Neuronal stem cell (in vitro differentiated cells): ENCODE measurements at places on chromosomes 7 and 10.

DNA sequence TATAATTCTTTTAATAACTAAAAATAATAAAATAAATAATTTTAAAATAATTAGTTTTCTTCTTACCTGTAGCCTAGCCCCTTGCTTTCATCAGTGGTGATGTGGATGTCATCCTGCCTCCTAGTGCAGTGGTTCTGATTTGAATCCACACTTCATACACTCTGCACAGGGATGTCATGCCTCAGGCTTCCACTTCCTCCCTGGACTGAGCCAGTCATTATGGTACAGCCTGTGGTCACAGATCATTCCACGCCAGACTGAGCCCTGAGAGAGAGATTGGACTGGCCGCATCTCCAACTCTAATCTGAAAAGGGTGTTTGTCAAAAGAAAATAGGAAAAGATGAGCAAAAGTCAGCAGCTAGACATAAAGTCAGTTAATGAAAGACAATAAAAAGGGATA, 436.2 kb upstream of the IGFBP3 start:
- no peaks in the 10 kb centered on the region for H3K4me1 ChIP-seq
- H3K4me3 ChIP-seq: no peak overlapping the region
- H3K36me3 ChIP-seq: no peaks in the 10 kb centered on the region
- no peaks in the 10 kb centered on the region for H3K27me3 ChIP-seq
- no peak overlapping the region for H3K27ac ChIP-seq

- DNase-seq: no peak
- H3K36me3 ChIP-seq: no peaks in the 10 kb centered on the region
- no peak overlapping the region for H3K27ac ChIP-seq
- H3K27me3 ChIP-seq: no peaks in the 10 kb centered on the region
- H3K4me3 ChIP-seq: no peak overlapping the region
Measured at GRCh38 chr10:46091080-46091827, 45.2 kb upstream of the MSMB start.

DNA sequence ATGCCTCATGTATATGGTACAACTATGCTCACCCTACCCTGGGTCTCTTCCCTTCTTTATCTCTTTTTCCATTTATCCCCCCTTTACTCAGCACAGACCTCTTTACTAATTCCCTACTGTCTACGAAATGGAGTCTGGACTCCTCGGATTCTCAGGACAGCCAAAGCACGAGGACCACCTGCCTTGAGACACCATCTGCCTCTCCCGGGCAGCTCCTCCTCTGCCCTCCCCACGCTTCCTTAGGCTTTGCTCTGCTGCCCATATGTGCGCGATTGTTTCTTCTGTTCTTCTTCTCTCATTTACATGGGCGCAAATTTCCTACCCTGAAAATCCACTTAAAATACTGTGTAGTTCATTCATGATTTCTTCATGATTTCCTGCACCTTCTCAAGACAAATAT, 62.7 kb upstream of the STK17A start:
- H3K27me3 ChIP-seq: no peaks in the 10 kb centered on the region
- no peaks in the 10 kb centered on the region for H3K4me1 ChIP-seq
- no peaks in the 10 kb centered on the region for H3K36me3 ChIP-seq
- no peak for DNase-seq

- H3K4me3 ChIP-seq: no peak overlapping the region
- no peaks in the 10 kb centered on the region for H3K27me3 ChIP-seq
- no peaks in the 10 kb centered on the region for H3K4me1 ChIP-seq
- no peak for DNase-seq
Measured at GRCh38 chr10:53045315-53045714, 272.7 kb upstream of the MBL2 start.

GRCh38 chr7:139725858-139726484, 51.8 kb downstream of the HIPK2 start:
- no peak overlapping the region for H3K4me3 ChIP-seq
- H3K27me3 ChIP-seq: no peaks in the 10 kb centered on the region
- no peaks in the 10 kb centered on the region for H3K4me1 ChIP-seq
- no peak for DNase-seq

DNA sequence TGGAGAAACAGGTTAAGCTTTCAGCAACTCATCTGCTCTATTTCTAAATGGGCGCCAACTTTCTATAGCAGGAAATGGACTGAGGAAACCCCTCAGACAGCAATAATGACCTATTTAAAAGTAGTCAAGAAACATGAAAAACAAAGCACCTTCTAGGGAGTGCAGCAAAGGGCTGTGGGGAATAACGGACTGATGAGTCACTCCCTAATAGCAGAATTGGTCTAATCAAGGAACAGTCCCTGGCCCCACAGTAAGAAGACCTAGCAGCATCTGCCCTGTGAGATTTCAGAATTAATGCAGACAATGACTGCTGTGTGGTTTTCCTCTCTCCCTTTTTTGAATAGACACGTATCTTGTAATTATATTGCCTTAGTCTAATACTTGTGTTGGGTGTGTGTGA, 602.9 kb downstream of the IPMK start:
- DNase-seq: no peak
- H3K4me1 ChIP-seq: no peaks in the 10 kb centered on the region
- H3K27me3 ChIP-seq: no peaks in the 10 kb centered on the region

- H3K4me3 ChIP-seq: no peak overlapping the region
- no peaks in the 10 kb centered on the region for H3K4me1 ChIP-seq
- H3K36me3 ChIP-seq: no peaks in the 10 kb centered on the region
- DNase-seq: no peak
- H3K27me3 ChIP-seq: no peaks in the 10 kb centered on the region
Measured at GRCh38 chr10:113540845-113541548, 11.9 kb upstream of the HABP2 start.

DNA sequence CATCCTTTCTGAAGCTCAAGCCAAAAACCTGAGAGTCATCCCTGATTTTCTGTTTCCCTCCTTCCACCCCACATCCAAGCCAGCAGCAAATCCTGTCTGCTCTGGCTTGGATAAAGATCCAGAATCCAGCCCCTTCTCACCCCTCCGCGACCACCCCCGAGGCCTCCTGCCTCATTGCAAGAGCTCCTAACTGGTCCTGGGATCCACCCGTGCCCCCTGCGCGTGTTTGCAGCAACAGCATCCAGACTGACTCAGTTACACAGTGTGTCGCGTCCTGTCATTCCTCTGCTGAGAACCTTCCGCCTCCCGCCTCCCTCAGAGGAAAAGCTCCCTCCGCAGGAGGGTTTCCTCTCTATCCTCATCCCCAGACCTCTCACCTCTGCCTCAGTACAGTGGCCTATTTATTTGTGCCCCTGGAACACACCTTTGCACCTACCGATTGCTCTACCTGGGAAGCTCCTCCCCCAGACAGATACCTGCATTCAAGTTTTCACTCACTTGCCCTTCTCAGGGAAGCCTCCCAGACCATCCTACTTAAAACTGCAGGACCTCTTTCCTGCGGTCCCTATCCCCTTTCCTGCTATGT, 21.6 kb upstream of the GRID1 start:
- no peak overlapping the region for H3K4me3 ChIP-seq
- DNase-seq: no peak
- H3K27ac ChIP-seq: no peak overlapping the region
- H3K27me3 ChIP-seq: peaks cover 6% of the 10 kb centered on the region
- H3K4me1 ChIP-seq: peaks cover 8% of the 10 kb centered on the region

GRCh38 chr10:130430291-130430690, 294.1 kb downstream of the GLRX3 start:
- no peaks in the 10 kb centered on the region for H3K36me3 ChIP-seq
- no peak overlapping the region for H3K4me3 ChIP-seq
- no peak overlapping the region for H3K27ac ChIP-seq
- no peak for DNase-seq
- H3K4me1 ChIP-seq: no peaks in the 10 kb centered on the region

DNA sequence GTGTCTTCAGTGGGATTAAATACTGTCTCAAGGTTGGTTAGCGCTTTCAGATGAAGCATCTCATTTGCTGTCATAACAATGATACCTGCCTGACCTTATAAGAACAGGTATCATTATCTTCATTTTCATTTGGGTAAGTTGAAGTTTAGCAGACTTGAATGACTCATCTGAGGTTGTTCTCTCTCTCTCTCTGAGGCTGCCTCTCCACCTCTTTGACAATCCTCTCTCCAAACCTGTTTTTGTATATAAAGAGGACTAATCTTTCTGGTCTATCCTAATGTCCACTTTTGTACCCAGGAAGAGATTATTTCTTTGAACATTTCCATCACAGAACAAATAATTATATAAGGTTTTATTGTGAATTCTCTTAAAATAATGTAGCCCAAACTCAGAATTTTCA, 291.4 kb downstream of the KLF6 start:
- H3K27me3 ChIP-seq: no peaks in the 10 kb centered on the region
- H3K36me3 ChIP-seq: no peaks in the 10 kb centered on the region
- no peak overlapping the region for H3K4me3 ChIP-seq
- peaks cover 9% of the 10 kb centered on the region for H3K4me1 ChIP-seq
- H3K27ac ChIP-seq: no peak overlapping the region

GRCh38 chr10:96700374-96701099, 19.8 kb downstream of the PIK3AP1 start:
- no peak overlapping the region for H3K27ac ChIP-seq
- H3K27me3 ChIP-seq: peaks cover 5% of the 10 kb centered on the region
- no peaks in the 10 kb centered on the region for H3K4me1 ChIP-seq
- H3K4me3 ChIP-seq: no peak overlapping the region

GRCh38 chr10:110389255-110389654, 84.5 kb upstream of the SMNDC1 start:
- no peaks in the 10 kb centered on the region for H3K27me3 ChIP-seq
- no peak overlapping the region for H3K27ac ChIP-seq
- H3K36me3 ChIP-seq: no peaks in the 10 kb centered on the region
- no peak for DNase-seq
- peaks cover 14% of the 10 kb centered on the region for H3K4me1 ChIP-seq

GRCh38 chr10:89373916-89374711, 3.7 kb upstream of the IFIT1B start:
- no peaks in the 10 kb centered on the region for H3K27me3 ChIP-seq
- H3K36me3 ChIP-seq: no peaks in the 10 kb centered on the region
- no peak overlapping the region for H3K4me3 ChIP-seq
- no peak overlapping the region for H3K27ac ChIP-seq
- peaks cover 4% of the 10 kb centered on the region for H3K4me1 ChIP-seq

- no peaks in the 10 kb centered on the region for H3K4me1 ChIP-seq
- no peak overlapping the region for H3K4me3 ChIP-seq
- DNase-seq: no peak
- no peaks in the 10 kb centered on the region for H3K36me3 ChIP-seq
Measured at GRCh38 chr10:88755753-88756152, 4.1 kb upstream of the LIPN start.

GRCh38 chr10:11286261-11286852, 268.7 kb downstream of the CELF2 start:
- DNase-seq: no peak
- H3K27ac ChIP-seq: no peak overlapping the region
- H3K36me3 ChIP-seq: peaks cover 3% of the 10 kb centered on the region
- no peak overlapping the region for H3K4me3 ChIP-seq
- H3K27me3 ChIP-seq: no peaks in the 10 kb centered on the region
- H3K4me1 ChIP-seq: no peaks in the 10 kb centered on the region

DNA sequence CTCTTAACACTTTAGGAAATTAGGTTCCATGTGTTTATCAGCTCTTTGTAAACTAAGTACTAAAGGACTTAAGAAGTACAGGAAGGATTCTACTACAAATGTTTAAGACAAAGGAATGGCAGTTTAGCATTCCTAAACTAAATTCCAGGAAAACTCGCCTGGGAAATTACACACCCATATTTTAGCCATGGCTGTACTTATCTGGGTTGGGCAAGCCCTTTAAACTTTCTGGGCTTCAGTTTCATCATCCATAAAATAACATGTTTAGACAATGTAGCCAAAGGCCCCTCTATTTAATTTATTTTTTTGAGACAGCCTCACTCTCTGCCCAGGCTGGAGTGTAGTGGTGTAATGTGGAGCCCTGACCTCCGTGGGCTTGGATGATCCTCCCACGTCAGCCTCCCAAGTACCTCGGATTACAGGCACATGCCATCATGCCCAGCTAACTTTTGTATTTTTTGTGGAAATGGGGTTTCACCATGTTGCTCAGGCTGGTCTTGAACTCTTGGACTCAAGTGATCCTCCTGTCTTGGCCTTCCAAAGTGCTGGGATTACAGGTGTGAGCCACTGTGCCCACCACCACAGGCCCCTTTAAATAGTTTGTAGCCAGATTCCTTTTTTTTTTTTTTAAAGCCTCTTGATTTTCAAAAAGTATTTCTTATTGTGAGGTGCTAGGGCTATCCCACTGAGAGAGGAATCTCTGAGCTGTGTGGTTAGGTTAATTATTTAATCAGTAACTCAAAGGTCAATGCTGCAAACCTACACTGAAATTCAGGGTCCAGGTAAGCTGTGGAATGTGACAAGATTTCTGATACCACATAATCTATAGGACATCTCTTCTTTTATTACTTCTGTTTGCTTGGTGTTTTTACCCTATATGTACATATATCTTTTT, 32.1 kb downstream of the TMEM60 start:
- H3K4me1 ChIP-seq: no peaks in the 10 kb centered on the region
- no peaks in the 10 kb centered on the region for H3K27me3 ChIP-seq
- no peak overlapping the region for H3K27ac ChIP-seq
- DNase-seq: no peak
